ENCODE measurements at places on chromosomes 16 and 17.

GRCh38 chr16:67518676-67519075 is 10.0 kb upstream of the RIPOR1 start:
- no peak for DNase-seq

DNA sequence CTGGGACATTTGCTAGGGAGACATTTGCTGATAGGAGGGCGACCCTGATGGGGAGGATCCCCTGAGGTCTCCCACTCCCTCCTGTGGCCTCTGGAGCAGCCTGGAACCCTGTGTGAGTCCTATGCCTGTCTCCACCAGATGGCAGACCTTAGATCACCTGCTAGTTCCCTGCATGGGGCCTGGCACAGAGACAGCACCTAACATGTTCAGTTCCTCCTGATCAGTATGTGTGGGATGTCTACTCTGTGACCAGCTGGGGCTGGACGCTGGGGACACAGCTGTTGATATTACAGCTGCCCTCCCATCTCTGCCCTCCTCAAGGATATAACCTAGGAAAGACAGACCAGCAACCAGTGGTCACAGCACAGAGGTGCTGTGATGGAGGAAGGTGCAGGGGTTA is 1.1 kb upstream of the ADCY7 start:
- no peak for DNase-seq

DNA sequence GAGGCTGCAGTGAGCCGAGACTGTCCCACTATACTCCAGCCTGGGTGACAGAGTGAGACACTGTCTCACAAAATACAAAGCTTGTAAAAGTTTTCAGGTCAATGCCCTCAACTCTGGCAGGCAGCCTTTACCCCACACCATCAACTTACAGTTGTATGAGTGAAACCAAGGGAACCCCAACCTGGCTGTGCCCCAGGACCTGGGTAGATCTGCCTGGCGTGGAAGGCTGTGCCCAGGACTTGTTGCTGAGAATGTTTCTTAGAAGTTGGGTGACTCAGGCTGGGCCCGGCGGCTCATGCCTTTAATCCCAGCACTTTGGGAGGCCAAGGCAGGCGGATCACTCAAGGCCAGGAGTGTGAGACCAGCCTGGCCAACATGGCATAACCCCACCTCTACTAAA is 7.8 kb downstream of the CES3 start:
- DNase-seq: no peak

GRCh38 chr16:23020084-23020483 is 129.2 kb downstream of the USP31 start:
- no peak for DNase-seq

DNA sequence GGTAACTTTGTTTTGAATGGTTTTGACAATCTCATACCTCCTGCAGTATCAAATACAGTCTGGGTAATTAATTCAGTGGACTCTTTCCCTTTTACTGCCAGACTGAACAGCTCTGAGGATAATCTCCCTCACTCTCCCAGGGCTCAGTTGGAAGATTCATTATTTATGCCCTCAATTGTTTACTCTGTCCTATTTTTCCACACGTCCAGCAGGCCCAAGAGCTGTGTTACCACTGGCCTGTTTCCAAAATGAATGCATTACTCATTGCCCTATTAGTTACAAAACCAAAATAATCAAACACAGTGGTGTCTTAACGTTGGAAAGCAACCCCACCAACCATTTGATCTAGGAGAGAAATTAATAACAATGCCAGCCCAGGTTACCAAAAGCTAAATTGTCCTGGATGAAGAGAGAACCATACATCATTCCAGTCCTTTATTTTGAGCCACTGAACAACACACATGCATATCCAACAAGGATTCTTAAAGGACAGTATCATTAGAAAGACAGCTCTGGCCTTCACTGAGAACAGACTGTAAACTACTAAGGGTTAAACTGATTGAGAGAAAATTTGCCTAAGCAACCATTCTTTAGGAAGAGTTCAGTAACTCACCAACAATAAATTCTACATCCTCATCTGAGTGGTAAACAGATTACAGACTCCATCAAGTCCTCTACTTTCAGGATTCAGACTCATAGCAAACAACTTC is 34.5 kb downstream of the FAM222B start:
- no peak for DNase-seq

- DNase-seq: no peak
These were observed 947 bp downstream of the DDX42 start for GRCh38 chr17:63774969-63775265.
